ENCODE measurements at places on chromosomes 4 and X.

- DNase-seq: no peak
These were observed 129.4 kb downstream of the FAT4 start for GRCh38 chr4:125444166-125444565.

GRCh38 chr4:152500800-152501434 lies 35.0 kb downstream of the FBXW7 start:
- peak; percentile 71 for DNase-seq

DNA sequence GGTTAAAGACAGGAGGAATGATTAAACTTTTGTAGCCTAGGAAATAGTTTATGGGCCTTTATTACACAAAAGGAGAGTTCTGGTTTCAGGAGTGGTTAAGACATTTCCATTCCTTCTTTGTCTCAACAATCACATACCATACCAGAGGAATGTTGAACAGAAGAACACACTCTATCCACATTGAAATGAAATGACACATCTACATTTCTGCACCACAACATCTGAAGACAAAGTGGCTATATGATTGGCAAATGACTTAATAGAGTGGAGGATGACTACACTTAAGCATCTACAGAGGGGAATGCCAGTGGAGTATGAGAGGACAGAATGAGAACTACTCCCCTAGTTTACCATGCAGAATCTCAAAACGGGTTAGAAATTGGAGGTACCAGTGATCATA lies 8.0 kb downstream of the CYP2U1 start:
- DNase-seq: no peak

GRCh38 chr4:74045772-74046171 lies 7.3 kb upstream of the CXCL3 start:
- DNase-seq: no peak

- no peak for DNase-seq
These were observed 61.7 kb downstream of the HADH start for GRCh38 chr4:108051343-108051742.

- DNase-seq: no peak
These were observed 124.1 kb upstream of the LIMCH1 start for GRCh38 chr4:41413670-41414411.

DNA sequence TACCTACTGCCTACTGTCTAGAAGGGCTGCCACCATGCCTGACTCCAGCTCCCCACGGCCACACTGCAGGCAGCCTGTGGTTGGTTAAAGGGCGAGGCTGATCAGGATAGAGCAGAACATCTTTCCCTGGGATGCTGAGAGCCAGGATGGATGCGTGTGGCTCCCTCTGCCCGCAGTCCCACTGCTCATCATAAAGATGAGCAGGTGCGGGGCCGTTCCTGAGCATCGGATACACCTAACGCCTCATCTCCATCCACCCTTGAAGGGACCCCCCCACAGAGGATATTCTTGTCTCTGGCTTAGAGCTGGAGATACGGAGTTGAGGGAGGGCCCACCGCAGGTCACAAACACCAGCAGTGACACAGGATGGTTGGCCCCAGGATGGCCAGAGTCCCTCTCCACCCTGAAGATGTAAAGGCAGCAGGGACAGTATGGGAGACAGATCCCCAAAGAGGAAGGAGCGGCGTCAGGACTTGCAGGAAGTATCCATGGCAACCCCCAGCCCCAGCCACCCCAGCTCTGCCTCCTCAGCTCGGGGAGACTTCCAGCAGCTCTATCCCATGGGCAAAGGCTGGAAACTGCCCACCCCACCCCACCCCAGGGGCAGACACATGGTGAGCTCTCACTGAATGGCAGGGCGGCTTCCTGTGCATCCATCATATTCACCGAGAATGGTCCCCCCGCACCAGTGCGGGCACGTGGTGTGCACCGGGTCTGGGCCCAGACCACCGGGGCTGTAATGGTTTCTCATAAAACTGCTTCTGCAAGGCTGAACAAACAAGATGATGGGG lies 19.3 kb downstream of the PPP2R2C start:
- no peak for DNase-seq

GRCh38 chrX:149161435-149162088 lies 343.5 kb downstream of the IDS start:
- DNase-seq: no peak

- no peak for DNase-seq
These were observed 168.5 kb downstream of the SOWAHB start for GRCh38 chr4:76729460-76729859.

- no peak for DNase-seq
These were observed 16.8 kb upstream of the IRAK1 start for GRCh38 chrX:154036513-154036912.

- no peak for DNase-seq
These were observed 178.2 kb downstream of the RTL9 start for GRCh38 chrX:110536816-110537215.

GRCh38 chr4:117249333-117249732 lies 164.0 kb upstream of the TRAM1L1 start:
- DNase-seq: no peak

DNA sequence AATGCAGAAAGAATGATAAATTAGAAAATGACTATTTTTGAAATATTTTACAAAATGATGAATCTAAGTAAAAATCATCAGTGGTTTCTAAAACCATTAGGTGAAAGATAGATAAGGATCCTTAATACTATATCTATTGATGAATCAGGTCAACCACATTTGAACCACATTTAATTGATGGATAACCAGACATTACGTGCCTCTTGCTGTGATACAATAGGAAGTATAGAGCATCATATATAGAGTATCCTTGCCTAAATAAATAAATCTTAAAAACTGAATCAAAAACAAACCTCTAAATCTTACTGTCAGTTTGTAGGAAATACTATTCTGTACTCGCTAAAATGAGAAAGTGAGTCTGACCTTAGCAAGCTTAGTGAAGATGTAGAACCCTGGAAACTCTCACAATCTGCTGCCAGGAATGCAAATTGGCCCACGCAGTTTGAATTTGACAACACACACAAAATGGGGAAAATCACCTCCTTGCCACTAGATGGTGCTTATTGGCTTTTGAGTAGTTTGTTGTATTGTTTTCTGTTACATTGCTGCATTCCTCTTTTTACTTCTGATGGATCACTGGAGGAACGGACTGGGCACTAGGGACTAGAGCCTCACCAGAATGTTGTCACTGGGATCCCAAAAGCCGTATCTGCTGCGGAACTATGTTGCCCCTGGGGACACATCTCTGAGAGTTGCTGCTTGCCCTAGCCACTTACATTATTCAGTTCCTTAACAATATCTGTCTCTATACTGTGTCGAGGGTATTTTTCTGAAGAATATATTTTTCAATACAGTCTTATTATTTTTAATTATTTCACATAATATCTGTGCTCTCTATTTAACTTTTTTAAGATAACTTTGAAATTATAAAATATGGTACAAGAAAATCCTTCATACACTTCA lies 25.4 kb upstream of the SLAIN2 start:
- peak; percentile 44 for DNase-seq

DNA sequence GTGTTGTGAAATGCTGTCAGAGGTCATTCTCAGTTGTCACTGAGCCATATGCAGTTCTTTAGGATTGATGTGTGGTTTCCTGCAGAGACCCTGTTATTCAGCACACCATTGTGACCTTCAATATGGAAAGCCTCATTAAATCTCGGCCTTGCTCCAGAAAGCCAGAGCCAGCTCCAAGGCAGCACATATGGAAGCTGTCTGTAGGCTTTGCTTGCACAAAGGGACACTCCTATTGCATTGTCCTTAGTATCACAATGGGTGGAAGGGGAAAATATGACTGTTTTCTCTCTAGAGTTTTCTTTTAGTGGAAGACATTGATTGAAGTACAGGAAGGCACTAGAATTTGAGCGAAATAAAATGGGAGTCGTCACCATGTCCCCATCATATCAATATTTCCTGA lies 179.0 kb downstream of the CEP135 start:
- DNase-seq: no peak

- no peak for DNase-seq
These were observed 939.8 kb downstream of the GLUD2 start for GRCh38 chrX:121987163-121987562.

DNA sequence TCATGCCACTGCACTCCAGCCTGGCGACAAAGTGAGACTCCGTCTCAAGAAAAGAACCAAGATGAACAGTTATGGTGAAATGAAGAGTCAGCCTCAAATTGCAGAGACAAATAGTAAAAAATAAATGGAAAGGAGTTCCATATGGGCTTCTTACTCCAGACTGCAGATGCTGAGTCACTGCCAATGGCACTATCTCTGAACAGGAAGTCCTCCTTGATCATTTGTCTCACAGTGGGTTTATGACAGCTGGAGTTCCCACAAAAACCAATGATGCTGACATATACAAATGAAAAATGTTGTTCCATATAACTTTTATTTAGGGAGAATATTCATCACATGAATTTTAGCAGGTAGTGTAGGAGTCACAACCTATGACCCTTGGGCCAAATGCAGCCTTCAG lies 631.6 kb downstream of the PCDH18 start:
- no peak for DNase-seq

DNA sequence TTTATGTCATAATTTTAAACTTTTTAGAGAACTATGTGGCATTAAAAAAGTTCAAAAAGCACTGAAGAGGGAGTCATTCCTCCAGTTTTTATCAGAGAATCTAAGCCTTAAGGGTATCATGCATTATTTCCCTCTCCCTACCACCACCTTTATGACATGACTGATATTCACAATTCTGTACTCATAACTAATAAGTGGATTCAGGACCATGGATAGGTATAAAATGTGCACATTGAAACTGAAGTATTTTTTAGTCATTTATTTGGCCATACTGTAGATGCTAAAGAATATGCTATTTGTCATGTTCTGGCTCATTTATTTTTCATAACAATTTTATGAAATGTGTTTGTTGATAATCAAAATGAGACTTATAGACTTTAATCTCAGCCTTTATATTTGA lies 897.5 kb upstream of the AGA start:
- no peak for DNase-seq

DNA sequence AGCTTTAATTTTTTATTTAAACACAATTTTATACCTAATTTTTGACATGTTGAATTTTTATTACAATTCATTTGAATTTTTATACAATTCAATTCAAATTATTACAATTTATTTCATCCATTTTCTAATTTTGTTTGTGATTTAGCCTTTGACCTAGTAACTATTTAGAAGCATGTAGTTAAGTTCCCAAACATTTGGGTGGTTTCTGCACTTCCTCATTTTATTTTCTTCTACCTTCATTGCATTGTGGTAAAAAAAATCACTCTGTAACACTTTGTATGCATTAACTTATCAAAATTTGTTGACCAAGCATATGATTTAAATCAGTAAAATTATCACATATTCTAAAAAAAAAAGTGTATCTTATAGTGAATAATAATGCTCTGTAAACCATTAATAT lies 928.9 kb downstream of the ARAP2 start:
- no peak for DNase-seq

DNA sequence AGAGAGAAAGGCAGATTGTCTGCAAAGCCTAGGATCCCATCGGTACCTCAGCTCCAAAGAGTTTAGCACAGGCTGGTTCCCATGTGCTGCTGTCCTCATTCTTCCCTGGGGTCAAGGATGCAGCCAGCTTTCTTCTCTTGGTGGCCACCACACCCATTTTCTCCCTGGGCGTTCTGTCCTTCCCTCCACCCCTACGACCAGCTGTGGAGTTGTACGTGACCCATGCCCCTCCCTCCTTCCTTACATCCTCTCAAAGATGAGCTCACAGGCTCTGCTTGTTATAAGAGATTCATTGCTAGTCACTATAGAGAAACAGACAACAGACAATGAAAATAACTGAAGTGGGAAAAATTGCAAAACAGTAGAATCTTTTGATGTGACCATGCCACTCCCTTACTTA lies 74.0 kb upstream of the KLF3 start:
- no peak for DNase-seq

DNA sequence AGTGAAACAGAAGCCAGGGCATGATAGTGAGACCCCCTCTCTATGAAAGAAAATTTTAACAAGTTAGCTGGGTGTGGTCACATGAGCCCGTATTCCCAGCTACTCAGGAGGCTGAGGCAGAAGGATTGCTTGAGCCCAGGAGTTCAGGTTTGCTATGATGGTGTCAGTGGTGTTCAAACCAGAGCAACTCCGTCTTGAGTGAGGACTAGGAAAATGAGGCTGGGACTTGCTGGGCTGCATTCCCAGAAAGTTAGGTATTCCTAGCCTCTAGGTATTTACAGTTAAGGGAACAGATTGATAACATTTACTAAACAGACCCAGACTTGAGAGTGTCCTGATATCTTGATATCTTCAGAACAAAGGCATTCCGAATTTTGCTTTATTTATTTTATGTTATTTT lies 37.0 kb upstream of the NOCT start:
- DNase-seq: no peak

DNA sequence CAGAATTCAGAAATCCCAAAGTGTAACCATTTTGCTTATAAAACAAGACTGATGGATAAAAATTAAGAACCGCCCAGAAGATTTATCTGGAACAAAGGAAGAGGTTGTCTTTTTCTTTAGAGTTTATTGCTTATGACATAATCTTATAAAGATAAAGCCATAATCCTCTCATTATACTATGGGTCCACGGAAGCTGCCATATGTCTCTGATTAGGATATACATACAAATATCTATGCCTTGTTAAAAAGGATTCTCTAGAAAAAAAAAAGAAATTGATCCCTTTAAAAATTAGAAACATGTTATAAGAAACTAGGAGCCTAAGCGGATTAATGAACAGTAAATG lies 70.5 kb downstream of the RELL1 start:
- no peak for DNase-seq

- DNase-seq: no peak
These were observed 8.1 kb downstream of the P2RY8 start for GRCh38 chrX:1528884-1529203.

GRCh38 chr4:61517144-61517543 lies 317.0 kb downstream of the ADGRL3 start:
- DNase-seq: no peak

DNA sequence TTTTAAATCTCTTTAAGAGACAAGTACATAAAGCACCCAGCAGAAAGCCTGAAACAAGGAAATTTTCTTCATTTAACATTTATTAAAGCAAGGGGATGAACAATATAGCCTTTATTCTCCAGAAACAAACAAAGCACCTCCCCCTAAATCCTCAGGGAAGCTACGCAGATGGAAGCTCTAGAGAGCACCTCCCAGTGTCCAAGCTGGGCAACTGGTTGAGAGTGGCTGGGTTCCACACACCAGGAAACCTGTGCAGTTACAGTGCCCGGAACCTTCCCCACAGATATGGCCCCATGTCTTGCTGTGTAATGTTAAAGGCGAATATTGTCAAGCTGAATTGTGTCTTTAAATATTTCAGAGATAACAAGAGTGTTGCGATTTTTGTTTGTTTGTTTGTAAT lies 8.9 kb upstream of the TRIML1 start:
- DNase-seq: peak; percentile 13

DNA sequence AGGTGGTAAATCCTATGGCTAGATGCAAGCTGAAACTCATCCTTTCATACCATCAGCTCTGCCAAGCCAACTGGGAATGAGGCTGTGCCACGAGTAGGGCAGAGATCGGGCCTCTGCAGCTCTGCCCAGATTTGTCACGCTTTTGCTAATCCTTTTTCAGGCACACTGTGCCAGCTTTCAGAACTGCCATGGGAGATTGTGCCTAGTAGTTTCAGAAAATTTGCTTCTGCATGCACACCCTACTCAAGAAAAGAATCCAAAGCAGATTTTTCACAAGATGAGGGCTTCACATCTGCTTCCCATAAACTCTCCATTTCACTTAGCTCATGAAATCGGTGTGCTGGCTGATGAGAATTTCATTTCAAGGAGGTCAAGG lies 3.3 kb upstream of the ADH7 start:
- no peak for DNase-seq

GRCh38 chrX:70033348-70034051 lies 16.2 kb downstream of the AWAT2 start:
- peak; percentile 38 for DNase-seq
